KBM-7 (cell line): ENCODE measurements at places on chromosomes 5 and 9.

DNA sequence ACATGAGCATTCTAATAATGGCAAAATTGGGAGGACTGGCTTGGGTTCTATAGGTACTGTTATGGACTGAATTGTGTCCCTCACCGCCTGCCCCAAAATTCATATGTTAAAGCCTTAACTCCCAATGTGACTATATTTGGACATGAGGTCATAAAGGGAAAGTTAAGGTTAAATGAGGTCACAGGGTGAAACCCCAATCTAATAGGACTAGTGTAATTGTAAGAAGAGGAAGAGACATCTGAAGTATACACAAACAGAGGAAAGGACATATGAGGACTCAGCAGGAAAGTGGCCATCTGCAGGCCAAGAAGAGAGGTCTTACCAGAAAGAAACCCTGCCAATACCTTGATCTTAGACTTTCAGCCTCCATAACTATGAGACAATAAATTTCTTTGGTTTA lies 23.1 kb downstream of the RNF180 start:
- no peak for DNase-seq

GRCh38 chr9:86329649-86330048 lies 24.6 kb downstream of the TUT7 start:
- no peak for DNase-seq

GRCh38 chr9:132001567-132001966 lies 78.1 kb downstream of the MED27 start:
- DNase-seq = no peak

- DNase-seq = no peak
These were observed 49.2 kb upstream of the FBXL17 start for GRCh38 chr5:108430931-108431608.

DNA sequence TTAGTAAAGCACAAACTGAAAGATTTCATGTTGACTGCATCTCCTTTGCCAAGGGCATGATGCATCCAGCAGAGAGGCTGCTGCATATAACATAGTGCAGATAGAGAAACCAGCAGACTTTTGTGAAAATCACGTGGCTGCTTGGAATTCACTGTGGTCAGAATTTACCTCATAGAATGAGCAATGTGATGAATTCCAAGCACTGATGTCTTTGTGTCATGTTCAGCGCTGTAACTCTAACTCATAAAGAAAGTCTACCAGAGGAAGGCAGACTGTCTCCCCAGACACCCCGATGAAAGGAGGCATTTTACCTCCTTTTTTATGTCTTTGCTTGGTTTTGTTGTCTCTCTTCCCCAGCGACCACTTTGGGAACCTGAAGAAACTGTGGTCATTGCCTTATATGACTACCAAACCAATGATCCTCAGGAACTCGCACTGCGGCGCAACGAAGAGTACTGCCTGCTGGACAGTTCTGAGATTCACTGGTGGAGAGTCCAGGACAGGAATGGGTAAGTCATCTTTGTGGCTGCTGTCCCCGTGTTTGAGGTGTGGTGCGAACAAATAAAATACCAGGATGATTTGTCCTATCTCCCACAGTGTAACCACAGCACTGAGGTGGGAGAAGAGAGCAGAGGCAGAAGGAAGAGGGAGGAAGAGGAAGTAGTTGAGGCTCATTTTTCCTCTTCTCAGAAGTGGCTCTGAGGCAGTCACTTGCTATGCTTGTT lies 42.0 kb downstream of the ITK start:
- peak; percentile 19 for DNase-seq

DNA sequence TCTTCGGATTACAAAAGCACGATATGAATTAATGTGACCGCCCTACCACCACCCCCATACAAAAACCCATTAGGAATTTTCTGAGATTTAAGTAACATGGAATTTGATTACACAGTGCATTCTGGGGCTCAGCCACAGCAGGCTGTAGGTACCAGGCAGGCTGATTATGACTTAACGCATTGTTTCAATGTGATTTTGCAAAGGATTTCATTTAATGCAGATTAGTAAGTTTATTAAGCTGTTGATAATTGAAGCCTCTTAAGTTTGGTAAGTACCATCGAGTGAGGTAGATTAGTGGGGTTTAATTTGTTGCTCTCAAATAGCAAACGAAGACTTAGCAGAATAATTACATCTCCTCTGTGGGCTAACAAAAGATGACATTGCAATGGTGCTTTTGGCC lies 240.1 kb downstream of the TRPM3 start:
- no peak for DNase-seq

DNA sequence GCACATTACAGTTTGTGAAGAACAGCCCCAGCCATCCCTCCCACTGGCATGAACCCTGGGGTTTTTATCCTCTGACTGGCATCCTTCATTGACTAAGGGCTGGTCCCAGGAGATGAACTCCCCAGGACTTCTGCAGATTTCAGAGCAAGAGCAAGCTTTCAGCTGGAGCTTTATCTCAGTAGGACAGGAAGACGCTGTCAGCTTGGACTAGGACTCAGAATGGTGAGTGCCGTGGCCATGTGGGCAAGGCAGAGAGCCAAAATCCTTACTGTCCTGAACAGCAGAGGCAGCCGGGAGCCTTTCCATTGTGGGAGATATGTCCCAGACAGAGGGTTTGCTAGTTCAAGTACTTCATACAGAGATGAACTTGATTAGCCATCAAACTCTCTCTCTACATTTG lies 3.2 kb upstream of the ACOT12 start:
- DNase-seq = no peak

DNA sequence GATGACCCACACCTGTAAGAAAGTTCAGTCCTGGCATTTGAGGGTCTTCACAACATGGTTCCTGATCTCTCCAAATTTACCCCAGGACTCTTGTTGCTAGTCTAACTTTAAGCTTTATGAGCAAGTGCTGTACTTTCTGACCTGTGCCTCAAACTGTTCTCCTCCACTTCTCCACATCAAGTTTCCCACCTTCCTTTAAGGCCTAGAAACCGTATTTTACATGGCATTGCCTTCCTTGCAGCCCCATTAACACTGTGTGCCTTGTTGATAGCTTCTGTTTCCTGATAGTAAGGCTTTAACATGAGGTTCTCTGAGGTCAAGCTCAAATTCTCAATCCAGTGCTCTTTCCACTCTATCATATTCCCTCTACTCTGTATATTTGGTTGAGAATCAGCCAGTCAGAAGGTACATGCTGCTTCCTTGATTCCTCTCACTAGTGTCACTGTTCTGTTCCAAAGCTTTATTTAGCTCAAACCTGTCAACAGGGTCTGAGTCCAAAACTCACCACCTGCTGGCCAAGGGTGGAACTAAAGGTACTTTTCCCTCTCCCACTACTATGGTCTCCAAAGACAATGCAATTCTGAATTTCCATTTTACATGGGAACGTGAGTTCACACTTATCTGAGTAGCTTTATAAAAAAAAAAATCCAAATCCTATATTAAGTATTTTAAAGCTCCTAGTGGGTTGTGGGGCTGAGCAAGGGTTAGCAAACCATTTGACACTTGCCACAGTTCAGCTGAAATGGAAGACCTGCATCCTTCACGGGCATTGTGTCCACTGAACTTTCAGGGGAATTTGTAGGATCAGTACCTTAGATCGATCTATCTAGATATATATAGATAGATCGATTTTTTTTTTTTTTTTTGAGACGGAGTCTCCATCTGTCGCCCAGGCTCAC lies 21.1 kb downstream of the VCP start:
- peak; percentile 80 for DNase-seq

DNA sequence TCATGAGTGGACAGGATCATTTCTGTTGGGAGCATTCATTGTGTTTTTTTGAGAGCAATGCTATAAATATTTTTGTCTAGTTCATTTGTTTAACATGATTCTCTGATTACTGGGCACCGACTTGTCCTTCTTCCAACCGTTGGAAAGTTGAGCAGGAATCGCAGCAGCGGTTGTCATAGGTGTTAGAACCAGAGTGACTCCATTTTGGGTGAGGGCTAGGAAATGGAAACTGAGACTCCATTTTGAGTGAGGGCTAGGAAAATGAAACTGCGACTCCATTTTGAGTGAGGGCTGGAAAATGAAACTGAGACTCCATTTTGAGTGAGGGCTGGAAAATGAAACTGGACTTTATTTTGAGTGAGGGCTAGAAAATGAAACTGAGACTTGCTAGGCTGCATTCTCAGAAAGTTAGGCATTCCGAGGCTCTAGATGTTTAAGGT lies 100.6 kb downstream of the ICE1 start:
- peak; percentile 3 for DNase-seq

DNA sequence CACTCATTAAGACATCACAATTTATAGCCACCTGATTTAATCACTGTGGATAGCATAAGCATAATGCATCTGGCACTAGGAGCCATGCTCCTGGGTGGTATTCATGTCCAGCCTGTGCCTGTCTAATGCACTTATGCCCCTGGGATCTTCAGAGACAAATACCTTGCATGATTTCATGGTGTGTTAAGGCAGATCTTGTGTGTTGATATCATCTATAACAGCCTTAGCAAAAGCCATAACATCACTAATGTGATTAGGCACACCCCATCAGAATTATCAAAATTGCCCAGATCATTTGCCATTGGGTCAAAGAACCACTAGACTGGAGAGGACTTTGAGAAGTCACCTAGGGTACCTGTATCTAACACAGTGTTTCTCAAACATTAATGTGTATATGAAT lies 43.7 kb upstream of the SELENOP start:
- no peak for DNase-seq

DNA sequence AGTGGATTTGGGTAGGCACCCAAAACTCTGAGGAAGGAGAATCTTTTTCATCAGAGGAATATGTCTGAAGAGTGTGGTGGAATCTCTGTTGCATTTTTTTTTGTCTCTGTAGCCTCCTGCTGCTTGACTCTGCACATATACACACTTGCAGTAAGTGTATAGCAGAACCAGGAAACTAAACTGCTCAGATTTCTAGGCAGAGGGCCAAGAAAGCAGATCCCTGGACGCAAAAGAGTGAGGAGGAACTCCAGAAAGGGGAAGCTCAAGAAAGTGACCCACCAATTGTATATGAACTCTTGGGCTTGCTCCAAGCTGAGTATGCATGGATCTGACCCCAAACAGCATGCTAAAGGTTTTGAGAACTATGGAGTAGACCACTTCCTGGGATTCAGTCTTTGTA lies 181.8 kb downstream of the GADD45G start:
- peak; percentile 49 for DNase-seq
